ENCODE measurements at places on chromosomes 12 and 14. TPM values are rescaled to one million over a fixed set of nuclear protein-coding genes. Genes with fewer than 3 reads are reported as not detected.

GRCh38 chr12:1634590-1635191 is 5.7 kb downstream of the WNT5B start:
- DNase-seq, result peak; percentile 87

GRCh38 chr14:92637228-92637627 is 111.2 kb downstream of the LGMN start:
- no peak for DNase-seq

GRCh38 chr12:49706351-49707127 is 666 bp downstream of the FMNL3 start:
- DNase-seq, result peak; percentile 35

GRCh38 chr12:108629824-108630476 is 3.7 kb downstream of the SELPLG start:
- no peak for DNase-seq

GRCh38 chr12:42238240-42239140 is at the start of gene YAF2:
Gene YAF2 (minus strand): TSS chr12:42238248. CDS start chr12:42238180, 68 bp downstream.
- peak; percentile 84 for DNase-seq

- DNase-seq, result peak; percentile 52
Measured at GRCh38 chr12:131264635-131265034, 310.9 kb downstream of the ADGRD1 start.

GRCh38 chr14:51039252-51039651 is 55.7 kb downstream of the TRIM9 start:
- DNase-seq, result no peak

DNA sequence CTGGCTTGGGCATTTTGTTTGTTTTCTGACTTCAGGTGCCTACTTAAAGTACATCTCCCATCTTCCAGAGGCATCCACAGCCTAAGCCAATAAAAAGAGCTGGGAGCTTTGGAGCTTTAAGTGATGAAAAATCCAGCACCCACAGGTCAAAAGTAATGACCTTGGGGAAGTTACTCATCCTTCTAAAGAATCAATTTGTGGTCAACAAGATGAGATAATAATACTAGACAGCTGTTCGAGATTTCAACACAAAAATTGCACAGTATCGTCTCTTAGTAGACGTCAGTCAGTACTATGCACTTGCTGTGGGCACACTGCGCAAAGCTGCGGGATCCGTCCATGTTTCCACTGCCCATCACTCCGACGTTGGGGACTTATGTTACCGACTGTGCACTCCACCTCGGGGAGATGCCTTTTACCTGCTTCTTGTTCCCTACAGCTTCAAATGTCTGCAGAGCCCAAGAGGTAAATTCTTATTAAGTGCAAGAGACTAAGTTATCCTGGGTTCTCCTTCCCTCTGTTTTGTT is 1.3 kb downstream of the ST8SIA1 start:
- DNase-seq, result peak; percentile 64

DNA sequence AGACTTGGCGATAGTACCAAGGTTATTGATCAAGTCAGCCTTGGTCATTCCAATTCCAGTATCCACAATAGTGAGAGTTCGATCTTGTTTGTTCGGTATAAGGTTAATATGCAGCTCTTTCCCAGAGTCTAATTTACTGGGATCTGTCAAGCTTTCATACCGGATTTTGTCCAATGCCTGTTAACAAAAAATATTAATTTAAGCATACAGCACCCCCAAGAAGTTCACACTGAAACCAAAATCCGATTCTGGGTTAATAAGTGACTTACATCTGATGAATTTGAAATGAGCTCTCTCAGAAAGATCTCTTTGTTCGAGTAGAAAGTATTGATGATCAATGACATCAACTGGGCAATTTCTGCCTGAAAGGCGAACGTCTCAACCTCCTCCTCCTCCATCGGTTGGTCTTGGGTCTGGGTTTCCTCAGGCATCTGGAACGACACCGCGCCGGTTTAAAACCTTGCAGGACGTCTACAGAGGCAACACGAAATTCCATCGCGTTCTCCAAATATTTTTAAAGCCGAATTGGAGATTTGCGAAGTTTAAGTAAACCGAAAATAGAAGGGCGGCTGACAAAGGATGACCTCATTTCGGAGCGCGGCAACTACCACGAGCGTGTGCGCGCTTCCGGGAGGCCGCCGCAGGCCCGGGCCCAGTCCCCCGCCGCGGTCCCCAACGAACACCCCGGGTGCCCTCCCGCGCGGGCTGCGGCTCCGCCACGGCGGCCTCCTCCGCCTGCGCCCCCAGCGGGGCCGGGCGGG is 716 bp downstream of the HSP90AA1 start:
- DNase-seq, result peak; percentile 55

The ATP5F1B gene
- 219 TPM for total RNA-seq

The ANO2 gene
- not detected for total RNA-seq

The RNASE7 gene
- total RNA-seq, result not detected

The SLC6A12 gene
- total RNA-seq, result not detected

The LMO3 gene
- total RNA-seq, result not detected

The PROX2 gene
- total RNA-seq, result not detected

The GALNT9 gene
- total RNA-seq, result 0.10 TPM

The BCL2L14 gene
- total RNA-seq, result not detected

The KRT77 gene
- total RNA-seq, result not detected

The AP1G2 gene
- total RNA-seq, result 38.9 TPM

The KLHL33 gene
- not detected for total RNA-seq
